Colonic mucosa (tissue), 4 donors: ENCODE measurements at places on chromosomes 13 and 19. TPM values are rescaled to one million over a fixed set of nuclear protein-coding genes. Genes with fewer than 3 reads are reported as not detected.
A peak's percentile ranks its signal among the peaks of the same experiment; 100 is the strongest.

DNA sequence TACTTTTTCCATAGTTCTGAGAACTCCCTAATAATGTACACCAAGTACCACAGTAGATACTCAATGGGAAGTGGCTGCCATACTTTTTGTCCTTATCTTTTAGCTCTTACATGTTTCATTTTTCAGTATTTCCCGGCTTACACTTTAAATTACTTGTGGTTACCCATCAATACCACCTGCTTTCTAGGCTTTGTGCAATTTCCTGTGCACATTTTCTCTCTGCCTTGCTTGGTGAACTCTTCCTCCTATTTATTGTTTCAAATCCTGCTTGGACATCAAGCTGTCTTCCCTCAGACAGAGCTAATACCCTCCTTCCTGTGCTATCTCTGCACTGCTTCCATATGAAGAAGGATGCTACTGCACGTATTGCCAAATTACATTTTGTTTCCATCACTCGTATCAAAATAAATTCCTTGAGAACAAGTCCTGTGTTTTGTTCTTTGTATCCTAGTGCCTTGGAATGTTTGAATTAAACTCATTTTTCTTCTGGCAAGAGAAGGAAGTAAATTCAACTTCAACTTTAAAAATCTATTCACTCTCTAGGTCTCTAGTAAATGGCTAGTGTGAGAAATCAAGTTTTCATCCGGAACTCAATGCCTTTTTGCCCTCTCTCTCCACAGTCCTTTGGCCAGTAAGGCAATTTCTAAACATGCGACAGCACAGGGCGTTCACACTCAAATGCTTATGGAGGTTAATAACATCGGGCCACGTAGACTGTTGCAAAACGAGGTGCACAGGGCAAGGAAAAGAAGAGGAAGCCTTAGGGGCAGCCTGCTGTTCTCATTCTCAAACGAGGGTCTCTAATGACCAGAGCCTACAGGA is 5.6 kb downstream of the ZAR1L start:
- DNase-seq: peak; percentile 18
- H3K4me1 ChIP-seq: no peaks in the 10 kb centered on the region
- no peaks in the 10 kb centered on the region for H3K36me3 ChIP-seq
- H3K27me3 ChIP-seq: no peaks in the 10 kb centered on the region
- H3K27ac ChIP-seq: no peak overlapping the region

DNA sequence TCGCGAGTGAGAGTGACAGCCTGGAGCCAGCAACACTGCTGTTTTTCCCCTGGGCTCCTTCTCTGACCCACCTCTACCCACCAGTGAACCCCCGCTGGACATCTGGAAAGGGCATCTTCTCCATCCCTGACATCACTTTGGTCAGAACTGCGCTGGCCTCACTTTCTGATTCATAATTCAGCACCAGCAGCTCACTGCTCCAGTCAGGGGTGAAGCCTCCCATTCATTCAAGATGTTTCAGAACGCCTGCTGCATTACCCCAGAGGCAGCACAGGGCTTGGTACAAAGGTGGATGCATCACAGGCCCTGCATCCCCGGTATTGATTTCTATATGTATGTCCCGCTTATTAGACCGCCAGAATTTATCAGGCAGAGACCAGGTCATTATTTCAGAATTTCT is 182.8 kb upstream of the TSHZ3 start:
- no peak for DNase-seq
- H3K4me1 ChIP-seq: no peaks in the 10 kb centered on the region
- no peak overlapping the region for H3K4me3 ChIP-seq
- H3K36me3 ChIP-seq: no peaks in the 10 kb centered on the region

GRCh38 chr19:15194938-15195337 is 5.9 kb downstream of the NOTCH3 start:
- peak overlapping the region; percentile 25 for H3K4me3 ChIP-seq
- no peak for DNase-seq
- no peaks in the 10 kb centered on the region for H3K4me1 ChIP-seq
- peaks cover 23% of the 10 kb centered on the region for H3K27me3 ChIP-seq

DNA sequence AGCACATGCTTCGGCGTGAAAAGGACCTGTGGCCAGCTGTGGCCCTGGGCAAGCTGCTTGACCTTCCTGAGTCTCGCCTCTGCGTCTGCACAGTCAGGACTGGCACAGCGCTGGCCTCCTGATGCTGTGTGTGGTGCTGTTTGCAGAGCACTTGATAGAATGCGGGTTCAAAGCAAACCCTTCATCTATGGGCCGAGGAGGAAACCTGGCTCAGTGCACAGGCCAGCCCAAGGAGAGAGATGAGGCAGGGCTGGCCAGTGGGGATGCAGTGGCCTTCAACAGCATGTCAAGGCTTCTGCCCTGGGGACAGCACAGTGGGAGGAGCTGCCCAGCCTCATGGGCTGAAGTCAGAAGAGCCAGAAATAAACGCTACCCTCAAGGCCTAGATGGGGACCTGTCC is 21.3 kb upstream of the VSTM2B start:
- no peaks in the 10 kb centered on the region for H3K36me3 ChIP-seq
- H3K4me3 ChIP-seq: no peak overlapping the region
- H3K27ac ChIP-seq: no peak overlapping the region
- H3K4me1 ChIP-seq: no peaks in the 10 kb centered on the region
- H3K27me3 ChIP-seq: no peaks in the 10 kb centered on the region
- DNase-seq: no peak

DNA sequence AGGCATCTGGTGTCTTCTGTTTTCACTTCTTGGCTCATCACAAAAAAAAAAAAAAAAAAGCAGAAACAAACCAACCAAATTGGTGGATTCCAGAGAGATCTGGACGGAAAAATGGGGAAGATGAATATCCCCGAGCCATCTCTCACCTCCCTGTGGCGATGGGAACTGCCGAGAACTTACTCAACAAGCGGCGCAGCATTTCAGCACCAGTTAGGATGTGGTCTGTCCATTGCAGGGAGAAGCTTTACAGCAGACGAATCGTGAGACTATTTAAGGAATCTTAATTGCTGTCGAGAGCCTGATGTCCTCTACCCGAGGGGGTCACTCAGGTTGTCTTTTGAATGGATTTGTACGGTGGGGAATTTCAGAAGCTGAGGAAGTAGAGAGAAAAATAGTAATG is 17.3 kb upstream of the KDM4B start:
- DNase-seq: no peak
- H3K36me3 ChIP-seq: no peaks in the 10 kb centered on the region
- no peak overlapping the region for H3K27ac ChIP-seq

DNA sequence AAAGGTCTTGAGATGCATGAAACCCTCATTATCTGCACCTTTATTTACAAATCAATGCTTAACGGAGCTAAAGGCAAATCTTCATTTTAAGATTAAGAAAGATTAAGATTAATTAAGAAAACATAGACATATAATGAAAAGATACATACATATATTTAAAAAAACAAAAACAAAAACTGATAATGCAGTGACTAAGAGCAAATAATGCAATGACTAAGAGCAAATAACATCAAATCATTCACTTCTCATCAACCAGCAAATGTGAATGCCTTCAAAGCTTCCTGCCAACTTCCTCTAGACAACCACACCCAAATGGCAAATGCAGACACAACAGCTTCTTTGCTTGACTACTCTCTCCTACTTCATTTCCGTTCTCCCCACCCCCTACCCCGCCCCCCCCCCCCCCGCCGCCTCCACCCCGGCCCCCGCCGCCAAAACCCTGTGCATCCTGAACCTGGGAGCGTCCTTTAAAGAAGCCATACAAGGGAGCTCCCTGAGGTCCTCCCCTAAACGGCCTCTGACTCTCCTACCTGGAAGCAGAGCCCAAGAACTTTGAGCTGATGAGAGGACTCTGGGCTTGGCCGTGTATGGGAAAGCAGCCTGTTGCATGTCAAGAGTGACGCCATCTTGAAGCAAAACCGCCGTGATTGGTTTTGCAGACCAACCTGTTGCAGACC is 24.5 kb downstream of the TEX101 start:
- H3K4me1 ChIP-seq: peaks cover 8% of the 10 kb centered on the region
- H3K4me3 ChIP-seq: no peak overlapping the region
- no peaks in the 10 kb centered on the region for H3K36me3 ChIP-seq
- no peaks in the 10 kb centered on the region for H3K27me3 ChIP-seq

DNA sequence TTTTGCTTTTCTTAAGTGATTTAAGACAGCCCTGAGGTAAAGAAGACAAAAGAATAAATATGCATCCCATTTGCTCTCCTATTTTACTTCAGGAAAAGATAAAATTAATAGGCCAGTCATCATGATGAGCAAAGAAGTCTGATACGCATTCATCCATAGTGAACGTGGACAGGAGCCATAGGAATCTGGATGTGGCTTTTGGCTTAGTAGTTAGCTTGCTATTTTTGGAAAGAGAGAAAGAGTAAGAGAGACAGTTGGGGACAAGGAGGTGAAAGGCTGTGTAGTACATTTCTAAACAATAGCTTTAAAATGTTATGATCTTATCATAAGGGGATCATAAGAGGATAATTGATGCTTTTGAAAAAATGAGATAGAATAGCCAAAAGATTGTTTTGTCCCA is 545.2 kb downstream of the IRS2 start:
- H3K27me3 ChIP-seq: no peaks in the 10 kb centered on the region
- no peak overlapping the region for H3K27ac ChIP-seq
- no peak overlapping the region for H3K4me3 ChIP-seq
- DNase-seq: no peak
- H3K36me3 ChIP-seq: no peaks in the 10 kb centered on the region
- H3K4me1 ChIP-seq: no peaks in the 10 kb centered on the region

- no peaks in the 10 kb centered on the region for H3K36me3 ChIP-seq
- peaks cover 14% of the 10 kb centered on the region for H3K4me1 ChIP-seq
- peak overlapping the region; percentile 19 for H3K4me3 ChIP-seq
- peak overlapping the region; percentile 89 for H3K27ac ChIP-seq
- no peaks in the 10 kb centered on the region for H3K27me3 ChIP-seq
Measured at GRCh38 chr13:114064450-114065140, 67.8 kb downstream of the RASA3 start.

DNA sequence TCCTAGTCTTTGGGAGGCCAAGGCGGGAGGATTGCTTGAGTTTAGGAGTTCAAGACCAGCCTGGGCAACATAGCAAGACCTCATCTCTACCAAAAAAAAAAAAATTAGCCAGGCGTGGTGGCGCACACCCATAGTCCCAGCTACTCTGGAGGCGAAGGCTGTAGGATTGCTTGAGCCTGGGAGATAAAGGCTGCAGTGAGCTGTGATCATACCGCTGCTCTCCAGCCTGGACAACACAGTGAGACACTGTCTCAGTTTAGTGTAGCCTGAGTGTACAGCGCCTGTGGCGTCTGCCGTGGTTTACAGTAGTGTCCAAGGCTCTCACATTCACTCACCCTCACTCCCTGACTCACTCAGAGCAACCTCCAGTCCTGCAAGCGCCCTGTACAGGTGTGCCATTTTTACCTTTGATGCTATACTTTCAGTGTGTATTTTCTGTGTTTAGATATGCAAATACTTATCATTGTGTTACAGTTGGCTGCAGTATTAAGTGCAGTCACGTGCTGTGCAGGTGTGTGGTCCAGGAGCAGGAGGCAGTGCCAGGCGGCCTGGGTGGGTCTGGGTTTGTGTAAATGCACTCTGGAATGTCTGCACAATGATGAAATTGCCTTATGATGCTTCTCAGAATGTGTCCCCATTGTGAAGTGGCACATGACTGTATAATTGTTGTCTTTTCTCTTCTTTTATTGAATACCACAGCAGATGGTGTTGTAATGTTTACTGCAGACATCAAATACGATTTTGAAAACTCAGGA is 36.1 kb upstream of the DCUN1D2 start:
- no peaks in the 10 kb centered on the region for H3K36me3 ChIP-seq
- no peak for DNase-seq
- no peaks in the 10 kb centered on the region for H3K4me1 ChIP-seq
- no peak overlapping the region for H3K4me3 ChIP-seq

- no peaks in the 10 kb centered on the region for H3K27me3 ChIP-seq
- H3K36me3 ChIP-seq: no peaks in the 10 kb centered on the region
- H3K4me1 ChIP-seq: peaks cover 9% of the 10 kb centered on the region
- DNase-seq: no peak
Measured at GRCh38 chr19:1492474-1493006, 1.6 kb downstream of the REEP6 start.

DNA sequence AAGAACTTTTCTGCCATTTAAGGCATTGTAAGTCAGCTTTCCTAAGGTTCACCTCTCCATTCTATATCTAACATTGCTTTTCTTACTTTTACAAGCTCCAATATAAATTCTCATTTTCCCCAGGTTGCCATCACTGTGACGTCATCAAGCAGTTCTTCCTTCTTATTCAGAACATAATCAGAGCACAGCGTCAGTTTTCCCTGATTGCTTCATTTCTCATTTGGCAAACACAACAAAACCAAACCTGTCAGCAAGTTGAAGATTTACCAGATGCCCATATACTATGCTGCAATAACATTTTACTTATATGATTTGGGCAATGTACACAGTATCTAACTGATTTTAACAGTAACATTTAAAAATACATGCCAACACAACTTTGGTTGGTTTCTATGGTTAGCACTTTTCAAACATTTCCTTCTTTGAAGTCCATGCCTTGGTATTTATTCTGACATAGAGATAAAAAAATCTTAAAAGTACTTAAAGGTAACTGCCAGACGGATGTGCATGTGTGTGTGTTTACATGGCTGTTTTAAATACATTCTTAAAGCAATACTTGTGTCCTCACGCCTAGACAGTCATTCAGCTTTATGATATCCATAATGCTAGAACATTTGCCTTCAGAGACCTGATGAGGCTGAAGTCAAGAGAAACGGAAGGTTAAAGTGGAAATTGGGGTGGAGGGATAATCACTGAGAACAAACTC is 264.0 kb downstream of the KLF12 start:
- H3K4me1 ChIP-seq: no peaks in the 10 kb centered on the region
- H3K27ac ChIP-seq: peak overlapping the region; percentile 12
- DNase-seq: peak; percentile 42
- no peaks in the 10 kb centered on the region for H3K27me3 ChIP-seq

DNA sequence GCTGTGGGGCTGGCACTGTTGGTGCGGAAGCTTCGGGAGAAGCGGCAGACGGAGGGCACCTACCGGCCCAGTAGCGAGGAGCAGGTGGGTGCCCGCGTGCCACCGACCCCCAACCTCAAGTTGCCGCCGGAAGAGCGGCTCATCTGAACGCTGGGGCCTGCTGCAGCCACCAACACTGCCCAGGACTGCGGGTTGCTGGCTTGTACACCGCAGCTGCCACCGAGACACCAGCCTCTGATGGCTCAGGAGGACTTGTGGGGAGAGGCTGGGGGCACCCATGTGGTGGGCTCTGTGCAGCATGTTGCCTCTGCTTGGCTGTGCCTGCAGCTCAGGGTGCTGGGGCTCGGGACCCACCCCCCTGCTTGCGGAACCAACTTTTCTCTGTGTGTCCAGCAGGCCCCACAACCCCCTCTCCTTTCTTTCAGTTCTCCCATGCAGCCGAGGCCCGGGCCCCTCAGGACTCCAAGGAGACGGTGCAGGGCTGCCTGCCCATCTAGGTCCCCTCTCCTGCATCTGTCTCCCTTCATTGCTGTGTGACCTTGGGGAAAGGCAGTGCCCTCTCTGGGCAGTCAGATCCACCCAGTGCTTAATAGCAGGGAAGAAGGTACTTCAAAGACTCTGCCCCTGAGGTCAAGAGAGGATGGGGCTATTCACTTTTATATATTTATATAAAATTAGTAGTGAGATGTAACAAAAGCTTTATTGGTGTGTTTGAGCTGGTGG is 2.6 kb downstream of the CRB3 start:
- H3K27me3 ChIP-seq: no peaks in the 10 kb centered on the region
- H3K27ac ChIP-seq: no peak overlapping the region
- no peak overlapping the region for H3K4me3 ChIP-seq
- DNase-seq: no peak

The C19orf38 gene
- 0.77 TPM for total RNA-seq

The PLK5 gene
- not detected for total RNA-seq

The ICAM4 gene
- total RNA-seq: 0.37 TPM

The HIPK4 gene
- not detected for total RNA-seq

The TNNI3 gene
- 0.64 TPM for total RNA-seq

The ANGPTL8 gene
- not detected for total RNA-seq

The PLA2G4C gene
- 6.8 TPM for total RNA-seq
